ENCODE measurements at places on chromosomes 2 and 18.

DNA sequence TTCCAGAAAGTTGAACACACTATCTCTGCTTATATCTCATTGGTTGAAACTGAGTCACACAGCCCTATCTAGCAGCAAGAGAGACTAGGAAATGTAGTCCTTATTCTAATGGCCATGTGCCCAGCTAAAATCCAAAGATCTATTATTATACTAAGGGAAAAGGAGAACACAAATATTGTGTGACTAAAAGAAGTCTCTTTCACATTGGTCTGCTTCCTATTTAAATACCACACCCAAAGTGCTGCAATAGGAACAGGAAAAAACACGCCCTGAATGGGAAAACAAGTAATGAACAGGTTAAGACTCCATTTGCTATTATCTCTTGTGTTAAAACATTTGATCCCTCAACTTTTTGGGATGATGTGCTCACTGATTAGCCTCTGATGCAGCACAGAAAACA is 86.8 kb upstream of the BARD1 start:
- DNase-seq: no peak

DNA sequence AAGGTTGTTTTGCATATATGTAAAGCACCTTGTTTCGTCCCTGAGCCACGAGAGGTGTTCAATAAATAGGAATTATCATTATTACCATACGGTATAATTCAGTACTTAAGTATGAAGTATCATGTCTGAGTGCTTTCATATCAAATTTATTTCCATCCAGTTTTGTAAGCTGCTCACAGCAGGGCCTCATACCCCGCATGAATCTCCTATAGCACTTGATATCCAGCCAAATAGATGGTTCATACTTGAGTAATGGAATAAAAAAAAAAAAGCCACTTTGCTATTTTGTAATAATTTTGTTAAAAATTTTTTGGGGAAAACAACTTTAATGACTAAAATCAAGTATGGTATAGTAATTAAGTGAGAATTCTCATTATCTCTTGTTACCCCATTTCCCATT is 160.8 kb upstream of the NOSTRIN start:
- DNase-seq: no peak

GRCh38 chr2:166372046-166372445 is 3.7 kb downstream of the SCN9A start:
- DNase-seq: no peak

DNA sequence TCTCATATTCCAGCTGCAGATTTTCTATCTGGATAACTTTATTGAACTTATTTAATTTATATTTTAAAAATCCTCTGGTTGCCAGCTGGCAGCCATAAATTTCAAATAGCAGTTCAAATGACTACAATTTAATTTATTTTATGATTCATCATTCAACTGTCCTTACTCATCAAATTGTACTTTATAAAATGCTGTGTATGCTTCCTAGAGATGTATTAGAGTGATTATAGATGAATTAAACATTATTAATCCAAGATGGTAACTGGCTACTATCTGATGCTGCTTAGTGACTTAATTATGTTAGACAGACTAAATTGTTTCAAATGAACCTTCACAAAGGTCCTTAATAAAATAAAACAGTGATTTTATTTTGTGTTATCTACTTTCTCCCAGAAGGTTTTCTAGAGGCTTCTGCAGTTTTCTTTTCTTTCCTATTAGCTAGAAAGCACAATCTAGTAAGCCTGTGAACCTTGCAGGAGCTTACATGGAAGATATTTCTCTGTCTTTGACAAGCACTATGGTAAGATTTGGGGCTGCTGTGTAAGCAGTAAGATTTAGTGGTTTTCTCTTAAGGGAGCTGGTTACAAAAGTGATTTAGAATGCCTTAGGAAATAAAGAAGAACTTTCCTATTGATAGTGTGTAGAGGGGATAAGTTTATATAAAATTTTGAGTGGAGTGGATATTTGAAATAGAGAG is 322.3 kb downstream of the FSIP2 start:
- DNase-seq: no peak

- DNase-seq: no peak
Observed at GRCh38 chr2:102717308-102718018, 44.4 kb upstream of the TMEM182 start.

DNA sequence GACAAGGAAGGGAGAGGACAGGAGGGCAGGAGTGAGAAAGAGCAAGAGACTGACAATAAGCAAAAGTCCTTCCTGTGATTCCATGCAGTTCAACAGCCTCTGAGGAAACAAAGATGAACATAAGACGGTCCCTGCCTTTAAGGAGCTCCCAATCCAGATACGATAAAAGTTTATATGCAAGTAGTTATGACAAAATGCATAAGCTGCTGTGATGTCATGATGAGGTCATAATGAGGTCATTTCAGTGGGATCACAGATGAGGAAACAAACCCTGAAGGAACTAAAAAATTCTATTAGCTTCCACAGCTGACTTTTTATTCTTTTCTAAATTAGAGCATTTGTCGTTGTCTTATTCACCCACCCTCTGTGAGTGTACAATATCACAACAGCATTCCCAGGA is 458.5 kb upstream of the ACVR2A start:
- DNase-seq: no peak

DNA sequence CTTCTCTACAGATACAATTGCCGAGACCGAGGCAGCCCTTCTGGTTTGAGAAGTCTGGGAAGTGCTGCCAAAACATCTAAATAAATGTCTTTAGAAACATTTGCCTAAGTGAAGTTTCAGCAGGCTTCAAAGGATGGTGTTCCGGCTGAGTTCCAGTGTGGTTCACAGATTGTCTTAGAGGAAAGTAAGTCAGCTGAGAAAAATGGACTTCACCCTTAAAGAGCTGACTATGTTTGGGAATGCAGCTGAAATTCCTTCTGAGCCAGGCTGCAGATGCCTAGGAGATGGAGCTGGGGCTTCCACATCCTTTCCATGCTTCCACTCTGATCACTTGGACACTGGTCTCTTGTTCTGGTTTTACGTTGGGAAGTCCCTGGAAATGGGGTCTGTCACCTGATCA is 83.6 kb downstream of the FHOD3 start:
- DNase-seq: no peak
